ENCODE measurements at places on chromosomes 3 and 15. TPM values are rescaled to one million over a fixed set of nuclear protein-coding genes. Genes with fewer than 3 reads are reported as not detected.

The CCDC39 gene
- total RNA-seq: not detected

The CGGBP1 gene
- total RNA-seq: 84.1 TPM

The PLD1 gene
- total RNA-seq: 87.7 TPM

The IFT122 gene
- 8.6 TPM for total RNA-seq

The USP19 gene
- 66.0 TPM for total RNA-seq
